IMR-90 (cell line): ENCODE measurements at places on chromosomes 7 and 10. TPM values are rescaled to one million over a fixed set of nuclear protein-coding genes. Genes with fewer than 3 reads are reported as not detected.

GRCh38 chr10:88544140-88544870, 38.8 kb downstream of the RNLS start:
- no peak for DNase-seq

- DNase-seq: no peak
These were observed 153.8 kb downstream of the PRKCQ start for GRCh38 chr10:6426317-6426716.

DNA sequence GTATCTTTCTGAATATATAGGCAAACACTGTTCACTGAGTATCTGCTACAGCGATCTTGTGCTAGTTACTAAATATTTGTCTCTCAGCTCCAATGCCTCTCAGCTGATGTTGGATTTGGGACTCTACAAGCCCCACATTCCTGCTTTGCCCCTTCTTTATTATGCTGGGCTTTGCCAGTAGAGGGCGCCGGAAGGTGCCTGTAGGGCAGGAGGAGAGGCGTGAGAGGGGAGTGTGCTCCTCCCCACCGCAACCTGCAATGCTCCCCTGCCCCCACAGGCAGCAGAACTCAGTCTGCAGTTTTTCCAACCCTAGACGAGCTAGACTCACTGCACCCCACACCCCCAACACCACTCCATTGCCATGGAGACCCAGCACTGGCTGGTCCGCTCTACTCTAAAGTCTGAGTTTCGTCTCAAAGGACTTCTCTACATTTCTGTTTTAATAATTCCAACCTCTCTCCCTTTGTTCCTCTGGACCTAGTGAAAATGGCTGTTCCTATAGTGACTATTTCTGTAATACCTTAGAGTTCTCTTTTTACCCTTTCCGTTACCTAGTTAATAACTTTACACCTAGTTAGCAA, 337.6 kb downstream of the CCSER2 start:
- no peak for DNase-seq

GRCh38 chr7:98022531-98022930, 32.5 kb upstream of the OCM2 start:
- no peak for DNase-seq

- no peak for DNase-seq
These were observed 18.0 kb downstream of the MXI1 start for GRCh38 chr10:110225441-110225755.

DNA sequence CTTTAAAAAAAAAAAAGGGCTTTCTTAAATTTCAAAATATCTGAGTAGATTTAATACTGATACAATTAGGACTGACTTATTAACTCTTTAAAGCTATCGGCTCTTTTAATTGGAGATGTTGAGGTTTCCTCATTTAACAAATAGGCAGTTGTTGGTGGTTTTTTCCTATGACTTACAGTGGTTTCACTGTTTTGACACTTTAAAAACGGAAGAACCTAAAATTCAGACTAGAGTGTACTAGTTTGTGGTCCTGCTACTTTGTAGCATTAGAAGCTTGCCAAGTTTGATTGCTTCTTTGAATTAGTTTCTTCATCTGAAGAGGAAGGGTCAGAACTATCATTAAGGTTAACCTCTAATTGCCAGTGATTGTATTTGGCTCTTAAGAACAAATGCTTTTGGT, 27.7 kb downstream of the CUL1 start:
- DNase-seq: no peak

GRCh38 chr7:148773334-148773733, 74.6 kb downstream of the CUL1 start:
- DNase-seq: no peak

TNS3 gene
- total RNA-seq: 58.9 and 64.3 TPM in 2 replicates
